ENCODE measurements at places on chromosomes 16 and 17. TPM values are rescaled to one million over a fixed set of nuclear protein-coding genes. Genes with fewer than 3 reads are reported as not detected.

The ATP2C2 gene
- not detected for total RNA-seq

The KRTAP2-1 gene
- total RNA-seq = not detected

The CLUH gene
- total RNA-seq = 78.2 TPM

The WSCD1 gene
- total RNA-seq = 5.3 TPM

The AANAT gene
- total RNA-seq = not detected

The PIK3R6 gene
- 0.52 TPM for total RNA-seq

The CHRNE gene
- 1.2 TPM for total RNA-seq

The VTN gene
- 0.58 TPM for total RNA-seq

The PRCD gene
- total RNA-seq = 3.9 TPM

The TMEM204 gene
- total RNA-seq = 75.0 TPM

The PRSS27 gene
- 1.7 TPM for total RNA-seq

The MSLN gene
- not detected for total RNA-seq

The ZFHX3 gene
- 53.0 TPM for total RNA-seq

The WRAP53 gene
- 3.3 TPM for total RNA-seq
